ENCODE measurements at places on chromosomes 3 and 15. TPM values are rescaled to one million over a fixed set of nuclear protein-coding genes. Genes with fewer than 3 reads are reported as not detected.

The STRA6 gene
- 0.36 TPM for total RNA-seq

The WDR48 gene
- 39.8 TPM for total RNA-seq

The SKOR1 gene
- 0.36 TPM for total RNA-seq

The FANCD2OS gene
- total RNA-seq = not detected

The FBLN2 gene
- 54.6 TPM for total RNA-seq

The GOLGA6L4 gene
- 1.8 TPM for total RNA-seq

The SLC12A1 gene
- not detected for total RNA-seq

The PPARG gene
- 7.2 TPM for total RNA-seq

The ITPKA gene
- 0.29 TPM for total RNA-seq

The GALNT15 gene
- total RNA-seq = 7.1 TPM

The PLA2G4B gene
- 0.72 TPM for total RNA-seq

The MKRN2OS gene
- not detected for total RNA-seq

The LPP gene
- total RNA-seq = 77.4 TPM

The MYO5A gene
- 73.1 TPM for total RNA-seq

The SLC9C1 gene
- total RNA-seq = not detected

The ATP10A gene
- 32.9 TPM for total RNA-seq

The TPRG1 gene
- total RNA-seq = 6.5 TPM

The SPTBN5 gene
- total RNA-seq = 0.36 TPM

The SCG5 gene
- total RNA-seq = 9.0 TPM

The GOLGA8R gene
- total RNA-seq = 3.3 TPM

The CMTM6 gene
- 102 TPM for total RNA-seq

Measured in osteoblast (primary cell).